ENCODE measurements at places on chromosomes 7 and 10.

- no peak for DNase-seq
Measured at GRCh38 chr7:85275204-85275603, 88.3 kb upstream of the SEMA3D start.

DNA sequence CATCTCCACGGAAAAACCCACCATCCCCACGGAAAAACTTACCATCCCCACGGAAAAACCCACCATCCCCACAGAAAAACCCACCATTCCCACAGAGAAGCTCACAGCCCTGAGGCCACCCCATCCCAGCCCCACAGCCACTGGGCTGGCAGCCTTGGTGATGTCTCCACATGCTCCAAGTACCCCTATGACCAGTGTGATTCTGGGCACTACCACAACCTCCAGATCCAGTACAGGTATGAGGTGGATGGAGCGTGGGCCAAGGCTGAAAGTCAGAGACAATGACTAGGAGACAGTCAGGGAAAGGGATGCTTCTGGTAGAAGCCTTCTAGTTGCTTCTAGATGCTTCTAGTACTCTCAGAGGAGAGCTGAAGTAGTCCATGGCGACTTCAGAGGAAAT lies 19.6 kb downstream of the ZAN start:
- no peak for DNase-seq

GRCh38 chr7:23254051-23254681 lies 7.6 kb downstream of the GPNMB start:
- DNase-seq, result no peak

- DNase-seq, result no peak
Measured at GRCh38 chr7:80916770-80917741, 1.8 kb downstream of the SEMA3C start.

GRCh38 chr7:12475362-12476063 lies 71.8 kb upstream of the VWDE start:
- DNase-seq, result no peak

DNA sequence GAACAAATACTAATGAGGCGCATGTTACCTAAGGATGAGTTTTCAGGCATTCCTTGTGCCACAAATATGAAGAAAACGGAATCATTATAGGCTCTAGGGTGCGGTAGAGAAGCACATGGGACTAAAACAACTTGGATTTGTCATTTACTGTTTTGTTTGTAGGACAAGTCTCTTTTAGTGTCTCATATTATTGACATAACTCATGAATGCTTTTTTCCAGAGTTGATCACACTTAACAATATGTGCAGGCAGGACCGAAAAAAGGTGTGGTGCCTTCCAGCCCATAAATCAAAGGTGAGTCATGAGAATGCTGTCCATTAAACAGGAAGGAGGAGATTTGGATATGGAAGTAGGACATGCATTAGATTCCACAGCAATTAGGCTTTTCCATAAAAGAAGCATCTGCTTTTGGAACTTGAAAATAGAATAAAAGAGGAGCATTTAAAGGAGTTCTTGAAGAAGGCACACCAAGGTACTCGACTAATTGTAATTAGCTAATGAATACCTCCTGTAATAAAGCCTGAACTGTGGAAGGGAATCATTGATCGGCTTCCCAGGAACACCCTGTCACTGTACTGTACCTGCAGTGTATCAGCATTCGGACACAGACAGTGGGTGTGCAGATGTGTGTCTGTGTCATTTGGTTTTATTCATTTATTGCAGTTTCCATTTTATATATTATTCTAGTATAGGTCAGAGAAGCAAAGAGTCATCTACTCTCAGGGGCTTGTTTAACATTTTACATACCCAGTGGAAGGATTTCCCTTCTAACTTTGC lies 119.7 kb upstream of the KLF14 start:
- DNase-seq, result no peak

- DNase-seq, result no peak
Measured at GRCh38 chr7:116593359-116594075, 68.7 kb downstream of the CAV1 start.

DNA sequence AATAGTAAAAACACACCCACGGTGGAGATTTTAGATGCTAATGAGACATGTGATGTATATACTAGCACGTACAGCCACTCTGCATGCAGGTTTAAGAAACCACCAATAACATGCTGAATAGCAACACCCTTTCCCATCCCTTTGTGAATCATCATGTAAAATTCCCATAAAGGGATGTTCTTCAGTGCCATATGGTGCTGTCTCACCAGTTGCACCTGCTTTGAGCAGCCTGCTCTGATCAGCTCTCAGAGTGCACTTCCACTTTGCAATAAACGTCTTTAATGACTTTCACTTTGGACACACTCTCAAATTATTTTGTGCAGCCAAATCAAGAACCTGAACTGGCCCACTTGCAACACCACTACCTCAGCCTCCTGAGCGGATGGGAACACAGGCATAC lies 615.0 kb downstream of the ANKRD7 start:
- no peak for DNase-seq

DNA sequence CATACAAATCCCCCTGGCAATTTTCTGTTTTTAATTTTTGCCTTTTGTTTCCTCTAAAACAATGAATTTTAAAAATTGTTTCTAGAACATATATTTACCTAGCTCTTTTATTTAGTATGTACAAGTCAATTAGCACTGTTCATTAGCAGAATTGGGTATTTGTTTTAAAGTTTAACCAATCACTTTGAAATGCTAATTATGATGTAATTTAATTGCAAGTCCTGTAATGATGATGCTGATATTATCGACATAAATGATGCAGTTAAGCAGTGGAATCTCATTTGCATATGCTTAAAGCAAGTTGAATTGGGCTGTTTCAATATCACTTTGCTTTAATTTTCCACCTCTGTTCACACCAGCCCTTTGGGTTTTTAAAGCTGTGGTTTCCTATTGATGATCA lies 2.7 kb downstream of the FOXP2 start:
- DNase-seq, result no peak

- no peak for DNase-seq
Measured at GRCh38 chr10:45407542-45407941, 33.5 kb downstream of the ALOX5 start.

GRCh38 chr10:89426230-89426868 lies 12.0 kb downstream of the IFIT5 start:
- no peak for DNase-seq

- no peak for DNase-seq
Measured at GRCh38 chr7:137682596-137682995, 164.2 kb downstream of the DGKI start.
